Cerebellar nuclear complex (tissue), 1 donor: ENCODE measurements at places on chromosomes 2 and 18.

- no peak for DNase-seq
Measured at GRCh38 chr2:241146286-241146685, 3.0 kb downstream of the PASK start.

- DNase-seq = no peak
Measured at GRCh38 chr2:66390811-66391210, 44.1 kb upstream of the MEIS1 start.

- no peak for DNase-seq
Measured at GRCh38 chr2:239232195-239232578, 168.6 kb downstream of the HDAC4 start.

GRCh38 chr2:226578879-226579278 lies 220.7 kb downstream of the IRS1 start:
- DNase-seq = no peak

DNA sequence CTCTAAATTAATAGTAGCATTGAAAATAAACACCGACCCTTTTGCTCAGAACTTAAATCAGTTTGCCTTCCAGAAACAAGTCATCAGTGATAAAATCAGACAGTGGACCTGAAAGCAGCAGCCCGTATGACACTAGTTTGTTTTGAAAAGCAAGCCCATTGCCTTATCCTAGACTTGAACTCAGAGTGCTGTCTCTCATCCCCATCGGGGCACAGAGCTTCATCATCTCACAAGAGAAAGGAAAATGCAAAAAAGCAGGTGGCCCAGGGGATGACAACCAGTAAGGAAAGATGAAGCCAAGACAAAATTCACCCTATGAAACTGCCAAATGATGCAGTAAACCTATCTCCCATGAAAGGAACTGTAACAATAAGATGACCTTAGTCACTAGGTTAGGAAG lies 71.2 kb downstream of the CERKL start:
- no peak for DNase-seq

DNA sequence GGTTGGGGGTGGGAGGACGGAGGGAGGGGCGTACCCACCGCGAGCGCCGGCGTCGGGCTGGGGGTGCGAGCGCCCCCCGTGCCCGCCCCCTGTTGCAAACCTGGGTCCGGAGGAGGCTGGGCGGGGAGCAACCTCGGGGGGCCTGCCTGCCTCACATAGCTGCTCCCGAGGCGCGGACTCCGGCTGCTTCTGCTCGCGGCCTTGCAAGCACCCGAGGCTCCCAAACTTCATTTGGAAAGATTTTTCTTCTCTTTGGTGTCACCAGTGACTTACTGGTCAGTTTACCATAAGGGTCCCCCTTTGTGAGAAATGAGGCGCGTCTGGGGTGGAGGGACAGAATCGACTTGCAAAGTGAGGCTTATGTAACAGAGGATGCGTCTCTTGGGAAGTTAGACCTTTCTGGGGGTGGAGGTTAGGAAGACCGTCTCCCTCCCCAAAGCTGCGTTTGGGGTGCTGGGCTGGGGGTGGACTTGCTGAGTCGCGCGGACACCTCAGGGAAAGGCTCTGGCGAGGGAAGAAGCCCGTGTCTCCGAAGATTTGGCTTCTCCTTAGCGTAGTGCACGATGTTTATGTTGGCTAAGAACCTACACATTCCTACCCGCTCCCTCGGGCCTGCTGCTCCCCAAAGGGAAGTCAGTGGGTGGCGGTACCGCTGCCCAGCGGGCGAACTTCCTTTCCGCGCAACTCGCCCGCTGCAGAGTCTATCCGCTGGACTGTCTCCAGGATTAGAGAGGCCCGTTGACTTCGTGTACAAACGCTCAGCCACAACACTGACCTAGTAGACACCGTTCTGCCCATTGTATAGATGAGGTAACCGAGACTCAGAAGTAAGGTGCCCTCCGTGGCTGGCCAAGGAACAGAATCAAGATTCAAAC lies 559 bp downstream of the TMEM37 start:
- no peak for DNase-seq

DNA sequence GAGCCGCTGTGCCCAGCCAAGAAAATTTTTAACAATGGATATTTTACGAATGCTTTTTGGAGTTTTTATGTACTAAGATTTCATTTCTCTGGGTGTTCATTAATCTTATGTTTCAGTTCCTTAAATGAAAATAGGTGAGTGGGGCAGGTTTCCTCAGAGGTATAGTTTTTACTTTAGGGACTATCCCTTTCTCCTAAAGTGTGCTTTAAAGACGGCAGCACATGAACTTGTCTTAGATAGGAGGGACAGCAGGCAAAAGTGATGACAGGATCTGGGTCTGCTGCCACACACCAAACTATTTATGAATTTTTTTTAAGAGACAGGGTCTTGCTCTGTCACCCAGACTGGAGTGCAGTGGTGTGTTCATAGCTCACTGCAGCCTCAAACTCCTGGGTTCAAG lies 8.0 kb upstream of the REL start:
- no peak for DNase-seq

DNA sequence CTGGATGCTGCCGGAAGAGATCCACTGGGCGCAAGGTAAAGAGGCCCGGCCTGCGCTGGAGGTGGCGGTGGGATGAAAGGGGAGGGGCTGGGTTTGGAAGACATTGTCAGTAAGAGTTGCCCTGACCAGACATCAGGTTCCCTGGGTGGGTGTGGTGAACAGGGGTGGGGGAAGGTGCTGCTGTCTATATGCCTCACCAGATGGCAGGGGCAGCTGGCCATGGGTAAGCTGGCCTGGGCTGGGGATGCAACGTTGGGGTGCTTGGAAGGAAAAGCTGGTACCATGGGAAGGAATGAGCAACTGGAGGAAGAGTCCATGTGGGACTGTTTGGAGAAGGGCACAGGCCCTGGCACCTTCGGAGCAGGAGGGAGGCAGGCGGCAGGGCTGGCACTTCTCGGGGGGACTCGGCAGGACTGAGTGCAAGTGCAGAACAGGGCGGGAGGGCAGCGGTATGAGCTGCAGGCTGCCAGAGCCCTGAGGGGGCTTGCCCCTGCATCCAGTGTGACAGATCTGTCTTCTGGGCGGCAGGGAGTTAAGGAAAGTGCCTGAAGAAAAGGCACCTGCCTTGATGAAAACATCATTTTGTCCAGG lies 146.4 kb downstream of the DYSF start:
- no peak for DNase-seq

- peak; percentile 15 for DNase-seq
Measured at GRCh38 chr2:159285929-159286708, at the start of gene WDSUB1. Gene WDSUB1, minus strand, starts transcription at chr2:159286703. Its CDS starts 3,634 bp downstream, at chr2:159283069.
